ENCODE measurements at places on chromosomes 16 and 17. TPM values are rescaled to one million over a fixed set of nuclear protein-coding genes. Genes with fewer than 3 reads are reported as not detected.

GAN gene
- 9.1 TPM for total RNA-seq

CA4 gene
- 1.4 TPM for total RNA-seq

SLC47A1 gene
- 16.1 TPM for total RNA-seq

CPD gene
- total RNA-seq: 93.0 TPM

KRTAP9-8 gene
- total RNA-seq: not detected

SLC35G6 gene
- not detected for total RNA-seq

ANKRD40CL gene
- not detected for total RNA-seq

SLC5A2 gene
- total RNA-seq: 0.15 TPM

CLEC19A gene
- total RNA-seq: not detected

MYH3 gene
- total RNA-seq: 1.6 TPM
